ENCODE measurements at places on chromosomes 6 and 20. TPM values are rescaled to one million over a fixed set of nuclear protein-coding genes. Genes with fewer than 3 reads are reported as not detected.

DNA sequence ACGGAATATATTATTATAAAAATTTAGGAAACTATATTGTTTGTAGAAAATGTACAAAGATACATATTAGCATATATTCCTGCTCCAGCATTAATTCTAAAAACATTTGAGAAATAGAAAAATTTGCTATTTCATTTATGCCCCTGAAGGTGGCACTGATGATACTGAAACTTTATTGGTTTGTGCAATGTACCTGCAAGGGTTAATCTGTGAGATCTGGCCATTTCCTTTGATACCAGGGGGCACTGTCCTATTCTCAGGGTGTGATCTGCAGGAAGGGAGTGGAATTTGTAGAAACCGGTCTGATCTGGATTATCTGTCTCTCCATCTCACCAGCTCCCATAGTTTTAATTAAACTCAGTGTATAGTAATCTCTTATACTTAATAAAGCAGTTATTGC, 625.1 kb upstream of the IMPG1 start:
- H3K36me3 ChIP-seq, result no peaks in the 10 kb centered on the region
- no peak for DNase-seq
- H3K4me3 ChIP-seq, result no peak overlapping the region
- H3K27me3 ChIP-seq, result no peaks in the 10 kb centered on the region

- no peaks in the 10 kb centered on the region for H3K36me3 ChIP-seq
- no peak overlapping the region for H3K4me3 ChIP-seq
- no peaks in the 10 kb centered on the region for H3K4me1 ChIP-seq
- H3K27ac ChIP-seq, result no peak overlapping the region
- DNase-seq, result no peak
Measured at GRCh38 chr6:140203661-140204147, 829.3 kb upstream of the CITED2 start.

GRCh38 chr20:41716436-41716835, 98.3 kb upstream of the CHD6 start:
- peaks cover 6% of the 10 kb centered on the region for H3K27me3 ChIP-seq
- no peak overlapping the region for H3K27ac ChIP-seq
- peaks cover 4% of the 10 kb centered on the region for H3K4me1 ChIP-seq
- H3K4me3 ChIP-seq, result no peak overlapping the region

Gene IRF4
- not detected for total RNA-seq

Gene CTCFL
- total RNA-seq, result 0.07 TPM

GRCh38 chr6:10719964-10720264, 3.0 kb upstream of the TMEM14C start:
- no peak overlapping the region for H3K4me3 ChIP-seq
- no peak for DNase-seq
- peaks cover 26% of the 10 kb centered on the region for H3K4me1 ChIP-seq
- no peak overlapping the region for H3K27ac ChIP-seq

Gene PROKR2
- 5.9 TPM for total RNA-seq

DNA sequence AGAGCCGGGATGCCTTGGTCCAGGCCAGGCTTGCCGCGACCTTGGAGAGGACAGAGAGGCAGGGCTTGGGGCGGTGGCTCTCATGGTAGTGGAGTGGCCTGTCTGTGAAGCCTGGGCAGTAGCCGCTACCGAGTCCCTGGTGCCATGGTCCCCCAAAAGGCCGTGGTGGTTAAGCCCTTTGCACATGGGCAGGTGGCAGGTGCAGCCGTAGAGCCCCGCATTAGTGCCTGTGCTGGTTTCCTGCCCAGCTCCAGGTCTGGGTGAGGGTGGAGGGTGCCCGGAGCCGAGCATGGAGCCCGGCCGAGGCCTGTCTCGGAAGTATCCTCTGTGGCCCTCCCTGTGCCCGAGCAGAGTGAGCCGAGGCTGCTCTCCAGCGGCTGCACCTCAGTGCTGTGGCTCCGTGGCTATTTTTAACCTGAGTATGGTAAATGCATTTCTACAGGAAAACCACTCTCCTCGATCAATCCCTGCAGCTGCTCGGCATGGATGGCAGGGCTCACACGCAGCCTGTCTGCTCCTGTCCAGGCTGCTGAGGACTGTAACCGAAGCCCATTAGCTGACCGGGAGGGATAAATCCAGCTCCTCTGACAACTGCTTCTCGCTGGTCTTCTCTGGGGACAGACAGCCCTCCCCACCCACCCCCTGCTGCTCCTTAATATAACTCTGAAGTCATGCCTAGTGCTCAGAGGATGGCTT, 36.3 kb upstream of the GATA5 start:
- no peak for DNase-seq
- no peak overlapping the region for H3K27ac ChIP-seq
- H3K4me1 ChIP-seq, result no peaks in the 10 kb centered on the region
- H3K4me3 ChIP-seq, result no peak overlapping the region
- H3K36me3 ChIP-seq, result no peaks in the 10 kb centered on the region

Gene TCP11
- not detected for total RNA-seq

GRCh38 chr6:93341900-93342613, 77.3 kb downstream of the EPHA7 start:
- H3K36me3 ChIP-seq, result no peaks in the 10 kb centered on the region
- H3K4me3 ChIP-seq, result no peak overlapping the region
- no peaks in the 10 kb centered on the region for H3K27me3 ChIP-seq
- H3K27ac ChIP-seq, result no peak overlapping the region
- H3K4me1 ChIP-seq, result peaks cover 10% of the 10 kb centered on the region

DNA sequence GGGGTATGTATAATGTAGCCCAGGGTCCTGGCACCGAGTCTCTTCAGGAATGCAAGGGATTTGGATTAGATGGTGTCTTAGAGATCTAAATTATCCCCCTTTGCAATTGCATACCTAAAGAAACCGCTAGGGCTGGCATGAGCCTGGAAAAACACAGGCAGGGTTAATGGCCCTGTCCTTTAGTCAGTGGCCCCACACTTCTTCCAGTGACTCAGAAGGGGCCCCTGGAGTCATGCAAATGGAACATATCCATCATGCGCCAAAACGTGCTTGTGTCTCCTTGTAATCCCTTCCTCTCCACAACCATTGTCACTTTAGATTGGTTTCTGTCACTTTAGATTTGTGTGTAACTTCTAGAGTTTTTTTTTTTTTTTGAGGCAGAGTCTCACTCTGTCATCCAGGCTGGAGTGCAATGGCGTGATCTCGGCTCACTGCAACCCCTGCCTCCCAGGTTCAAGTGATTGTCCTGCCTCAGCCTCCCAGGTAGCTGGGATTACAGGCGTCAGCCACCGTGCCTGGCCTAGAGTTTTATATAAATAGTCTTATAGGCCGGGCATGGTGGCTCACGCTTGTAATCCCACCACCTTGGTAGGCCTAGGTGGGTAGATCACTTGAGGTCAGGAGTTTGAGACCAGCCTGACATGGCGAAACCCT, 8.7 kb upstream of the MYBL2 start:
- DNase-seq, result no peak
- H3K4me1 ChIP-seq, result no peaks in the 10 kb centered on the region
- H3K27me3 ChIP-seq, result no peaks in the 10 kb centered on the region
- peak overlapping the region; percentile 95 for H3K4me3 ChIP-seq

- no peak for DNase-seq
- H3K27me3 ChIP-seq, result no peaks in the 10 kb centered on the region
- H3K4me1 ChIP-seq, result peaks cover 38% of the 10 kb centered on the region
- peak overlapping the region; percentile 79 for H3K4me3 ChIP-seq
- peak overlapping the region; percentile 92 for H3K27ac ChIP-seq
Measured at GRCh38 chr6:35017411-35018181, 123.5 kb downstream of the TCP11 start.

DNA sequence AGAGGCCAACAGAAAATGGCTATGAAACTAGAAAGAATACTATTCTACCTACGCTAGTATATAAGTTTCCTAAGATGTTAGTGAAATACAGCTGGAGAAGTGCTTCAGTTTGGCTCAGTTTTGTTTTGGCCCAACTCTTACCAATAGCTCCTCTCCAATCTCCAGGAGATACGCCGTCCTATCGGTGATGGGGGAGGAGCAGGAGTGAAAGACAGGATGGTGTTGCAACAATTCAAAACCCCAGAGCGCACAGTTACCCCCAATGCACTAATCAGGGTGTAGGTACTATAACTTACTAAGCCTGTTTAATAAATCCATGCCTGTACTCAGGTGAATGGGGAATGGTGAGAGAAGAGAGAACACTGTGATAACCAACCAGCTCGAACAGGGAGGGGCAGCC, 24.2 kb upstream of the RAB23 start:
- H3K27me3 ChIP-seq, result no peaks in the 10 kb centered on the region
- H3K4me1 ChIP-seq, result peaks cover 12% of the 10 kb centered on the region
- H3K27ac ChIP-seq, result no peak overlapping the region

- H3K4me3 ChIP-seq, result no peak overlapping the region
- peaks cover 18% of the 10 kb centered on the region for H3K4me1 ChIP-seq
- H3K27ac ChIP-seq, result no peak overlapping the region
- H3K27me3 ChIP-seq, result no peaks in the 10 kb centered on the region
Measured at GRCh38 chr6:139325125-139325524, 33.3 kb upstream of the TXLNB start.

- peak overlapping the region; percentile 63 for H3K27ac ChIP-seq
- H3K27me3 ChIP-seq, result peaks cover 49% of the 10 kb centered on the region
- DNase-seq, result no peak
Measured at GRCh38 chr20:56974499-56975250, 291.8 kb downstream of the BMP7 start.

DNA sequence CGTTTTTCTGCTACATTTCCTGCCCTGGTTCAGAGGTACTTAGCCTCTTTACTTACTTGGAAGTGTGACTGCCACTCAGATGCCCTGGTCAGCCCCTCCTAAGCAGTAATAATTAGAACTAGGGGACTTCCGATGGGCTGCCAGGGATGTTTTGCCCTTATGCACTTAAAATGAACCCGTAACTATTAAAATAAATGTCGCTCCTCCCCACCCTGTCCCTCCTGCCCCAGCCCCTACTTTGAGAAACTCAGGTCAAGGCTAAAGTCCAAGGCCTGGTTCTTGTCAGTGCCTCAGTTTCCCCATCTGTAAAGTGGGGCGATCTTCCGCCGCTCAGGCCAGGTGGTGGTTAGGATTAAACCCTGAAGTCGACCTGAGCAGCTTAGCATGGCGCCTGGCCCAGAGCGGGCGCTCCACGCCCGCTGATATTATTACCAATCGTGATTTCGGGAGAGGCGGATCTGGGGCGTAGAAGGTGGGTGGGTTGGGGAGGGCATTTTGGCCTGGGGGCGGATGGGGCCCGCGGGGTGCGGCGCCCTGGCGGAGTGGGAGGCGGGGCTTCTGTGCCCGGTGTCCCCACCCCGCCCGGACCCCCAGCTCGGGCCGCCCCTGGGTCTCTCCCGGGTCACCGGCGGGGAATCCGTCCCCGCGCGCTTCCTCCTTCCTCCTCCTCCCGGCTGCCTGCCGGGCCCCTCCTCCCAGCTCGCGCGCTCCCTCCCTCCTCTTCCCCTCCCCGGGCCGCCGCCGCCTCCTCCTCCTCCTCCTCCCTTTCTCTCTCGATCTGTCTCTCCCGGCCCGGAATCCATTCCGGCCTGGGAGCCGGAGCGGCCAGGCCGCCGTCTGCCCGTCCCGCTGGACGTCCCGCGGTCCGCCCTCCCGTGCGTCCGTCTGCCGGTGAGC, at the start of gene SRC:
Gene SRC (plus strand): TSS at position 802 of the 897 bp plus-strand sequence. CDS start 38,014 bp downstream, outside the sequence.
- H3K27ac ChIP-seq, result peak within 1 kb of the TSS; percentile 92
- peaks cover 57% of the 10 kb centered on the region for H3K4me1 ChIP-seq
- peak; percentile 82 for DNase-seq
- H3K4me3 ChIP-seq, result peak within 1 kb of the TSS; percentile 86
- H3K36me3 ChIP-seq, result peaks cover 12% of the 10 kb centered on the region

Gene PPP1R11
- 40.0 TPM for total RNA-seq

Gene NEURL2
- total RNA-seq, result 6.4 TPM

Gene ARMH2
- not detected for total RNA-seq

Gene PACSIN1
- 12.5 TPM for total RNA-seq

DNA sequence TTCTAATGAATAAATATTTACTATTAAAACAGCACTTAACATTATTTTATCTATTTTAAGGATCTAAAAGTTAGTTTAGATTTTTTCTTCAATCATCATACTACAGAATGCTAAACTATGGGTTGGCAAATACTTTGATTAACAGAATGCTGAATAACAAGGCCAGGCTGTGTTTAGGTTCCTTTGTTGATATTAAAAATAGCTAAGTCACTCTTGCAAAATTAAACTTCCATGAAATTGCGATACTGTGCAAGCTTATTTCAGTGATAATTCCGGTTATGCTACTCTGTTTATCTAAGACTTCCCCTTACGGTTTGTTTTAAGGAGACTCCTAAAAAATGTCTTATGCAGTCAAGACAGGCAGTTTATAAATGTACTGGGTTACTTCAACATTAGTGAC, 2.8 kb downstream of the RNF24 start:
- no peak overlapping the region for H3K4me3 ChIP-seq
- H3K4me1 ChIP-seq, result peaks cover 15% of the 10 kb centered on the region
- no peaks in the 10 kb centered on the region for H3K27me3 ChIP-seq
- DNase-seq, result no peak
- no peak overlapping the region for H3K27ac ChIP-seq

- no peaks in the 10 kb centered on the region for H3K4me1 ChIP-seq
- no peak overlapping the region for H3K27ac ChIP-seq
- no peaks in the 10 kb centered on the region for H3K36me3 ChIP-seq
- DNase-seq, result no peak
- H3K4me3 ChIP-seq, result no peak overlapping the region
- H3K27me3 ChIP-seq, result no peaks in the 10 kb centered on the region
Measured at GRCh38 chr6:22333802-22334201, 37.0 kb upstream of the PRL start.

Gene FNDC11
- 0.52 TPM for total RNA-seq

Gene TXLNB
- 0.22 TPM for total RNA-seq

Gene ERVFRD-1
- total RNA-seq, result not detected

DNA sequence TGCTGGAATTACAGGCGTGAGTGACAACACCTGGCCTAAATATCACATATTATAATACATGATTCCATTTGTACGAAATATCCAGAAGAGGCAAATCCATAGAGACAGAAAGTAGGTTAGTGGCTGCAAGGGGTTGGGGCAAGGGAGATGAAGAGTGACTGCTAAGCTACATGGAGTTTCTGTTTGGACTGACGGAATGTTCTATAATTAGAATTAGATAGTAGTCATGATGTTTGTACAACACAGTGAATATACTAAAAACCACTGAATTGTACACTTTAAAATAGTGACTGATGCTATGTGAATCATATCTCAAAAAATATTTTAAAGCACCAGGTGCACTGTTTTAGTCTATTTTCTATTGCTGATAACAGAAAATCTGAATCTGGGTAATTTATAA, 3.7 kb upstream of the HEBP2 start:
- H3K36me3 ChIP-seq, result peaks cover 4% of the 10 kb centered on the region
- DNase-seq, result no peak
- no peak overlapping the region for H3K27ac ChIP-seq
- H3K27me3 ChIP-seq, result no peaks in the 10 kb centered on the region

Gene TSBP1
- total RNA-seq, result not detected

Gene MRPS18A
- 49.1 TPM for total RNA-seq

- no peak overlapping the region for H3K4me3 ChIP-seq
- DNase-seq, result no peak
- H3K36me3 ChIP-seq, result no peaks in the 10 kb centered on the region
Measured at GRCh38 chr6:116022841-116023445, 37.7 kb downstream of the FRK start.

DNA sequence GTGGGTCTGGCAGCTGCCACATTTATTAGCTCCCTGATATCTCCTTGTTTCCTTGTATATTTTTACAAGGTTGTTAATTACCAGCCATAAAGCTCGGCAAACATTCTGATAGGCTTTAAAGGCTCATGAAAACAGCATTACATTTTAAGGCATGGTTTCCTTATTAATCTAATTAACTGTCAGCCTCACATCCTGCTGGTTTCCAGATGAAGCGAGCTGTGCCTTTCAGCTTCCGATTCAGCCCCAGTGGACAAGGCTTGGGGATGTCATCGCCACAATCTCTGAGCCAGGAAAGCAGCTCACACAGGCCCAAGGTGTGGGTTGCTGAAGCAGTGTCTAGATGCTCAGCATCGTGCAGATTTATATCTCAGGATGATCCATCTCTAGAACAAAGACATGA, 66.0 kb upstream of the RALY start:
- peaks cover 2% of the 10 kb centered on the region for H3K27me3 ChIP-seq
- no peaks in the 10 kb centered on the region for H3K36me3 ChIP-seq
- no peak overlapping the region for H3K27ac ChIP-seq
- DNase-seq, result no peak
- H3K4me1 ChIP-seq, result no peaks in the 10 kb centered on the region
